ENCODE measurements at places on chromosomes 7 and 10.

DNA sequence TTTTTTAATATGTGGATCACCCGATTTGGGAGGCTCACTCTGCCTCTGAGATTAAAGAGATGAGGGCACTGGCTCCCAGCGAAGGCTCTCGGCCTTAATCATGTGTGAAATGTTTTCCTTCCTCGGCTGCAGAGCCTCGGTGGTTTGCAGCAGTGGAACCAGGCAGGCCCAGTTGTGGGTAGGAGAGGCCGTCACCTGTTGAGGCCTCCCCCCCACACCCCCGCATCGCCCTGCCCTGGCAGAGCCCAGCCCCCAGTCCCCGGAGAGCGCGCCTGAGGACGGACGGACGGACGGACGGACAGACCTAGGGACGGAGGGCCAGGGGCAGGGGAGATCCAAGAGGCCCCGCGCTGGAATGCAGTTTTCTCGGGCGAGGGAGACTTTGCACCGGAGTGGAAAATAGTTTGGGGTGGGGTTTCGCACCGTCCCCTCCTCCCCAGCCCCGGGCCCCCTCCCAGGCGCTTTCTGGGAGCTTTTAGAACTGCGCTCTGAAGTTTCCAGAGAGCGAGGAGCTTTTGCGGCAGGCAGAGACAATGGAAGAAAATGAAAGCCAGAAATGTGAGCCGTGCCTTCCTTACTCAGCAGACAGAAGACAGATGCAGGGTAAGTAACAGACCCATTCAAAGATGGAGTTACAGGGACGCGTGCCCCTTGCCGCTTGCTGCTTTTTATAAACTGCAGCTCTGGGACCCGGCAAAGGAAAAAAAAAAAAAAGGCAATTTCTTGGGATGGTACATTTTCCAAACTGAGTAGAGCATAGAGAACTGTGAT lies at the start of gene KIAA1217:
TSS of gene KIAA1217 (plus strand) at position 478 of the 771 bp plus-strand sequence. CDS start at position 534, 56 bp downstream.
- peak; percentile 22 for DNase-seq

GRCh38 chr7:42858570-42858969 lies 53.3 kb downstream of the C7orf25 start:
- no peak for DNase-seq

DNA sequence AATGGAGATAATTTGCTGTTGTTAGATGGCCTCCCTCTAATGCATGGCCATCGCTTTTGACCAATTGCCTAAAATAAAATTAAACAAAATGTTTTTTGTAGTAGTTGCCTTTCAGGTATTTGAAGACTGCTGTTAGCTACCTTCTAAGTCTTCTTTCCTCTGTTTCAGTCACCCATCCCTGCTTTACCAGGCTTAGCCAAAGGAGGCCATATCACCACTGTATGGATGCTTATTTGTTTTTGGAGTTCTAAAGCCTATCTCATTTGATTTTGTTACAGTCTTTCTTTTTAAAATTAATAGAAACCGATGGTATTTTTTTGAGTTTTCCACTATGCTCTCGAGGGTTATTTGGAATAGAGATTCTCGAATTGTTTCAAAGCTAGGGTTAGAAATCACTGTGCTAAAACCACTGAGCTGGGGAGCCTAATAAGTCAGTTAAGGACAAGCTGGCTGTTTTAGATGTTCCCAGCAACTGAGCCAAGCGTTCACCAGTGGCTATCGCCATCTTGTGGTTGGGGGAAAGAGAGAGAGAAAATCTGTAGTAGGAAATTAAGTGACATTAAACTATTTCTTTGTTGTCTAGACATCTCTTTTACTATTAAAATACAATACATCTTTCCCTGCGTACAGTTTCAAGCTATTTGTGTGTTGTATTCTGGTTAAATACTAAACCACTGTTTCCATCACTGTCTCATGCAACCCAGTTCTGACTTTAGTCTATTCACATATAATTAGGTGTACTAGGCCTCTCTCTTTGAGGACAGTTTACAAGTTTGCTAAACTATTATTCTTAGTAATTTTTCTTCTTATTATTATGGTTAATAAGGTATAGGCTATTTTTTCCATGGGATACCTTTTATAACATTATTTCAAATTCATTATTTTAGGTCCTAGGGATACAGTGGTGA lies 52.2 kb downstream of the GPR158 start:
- peak; percentile 17 for DNase-seq

DNA sequence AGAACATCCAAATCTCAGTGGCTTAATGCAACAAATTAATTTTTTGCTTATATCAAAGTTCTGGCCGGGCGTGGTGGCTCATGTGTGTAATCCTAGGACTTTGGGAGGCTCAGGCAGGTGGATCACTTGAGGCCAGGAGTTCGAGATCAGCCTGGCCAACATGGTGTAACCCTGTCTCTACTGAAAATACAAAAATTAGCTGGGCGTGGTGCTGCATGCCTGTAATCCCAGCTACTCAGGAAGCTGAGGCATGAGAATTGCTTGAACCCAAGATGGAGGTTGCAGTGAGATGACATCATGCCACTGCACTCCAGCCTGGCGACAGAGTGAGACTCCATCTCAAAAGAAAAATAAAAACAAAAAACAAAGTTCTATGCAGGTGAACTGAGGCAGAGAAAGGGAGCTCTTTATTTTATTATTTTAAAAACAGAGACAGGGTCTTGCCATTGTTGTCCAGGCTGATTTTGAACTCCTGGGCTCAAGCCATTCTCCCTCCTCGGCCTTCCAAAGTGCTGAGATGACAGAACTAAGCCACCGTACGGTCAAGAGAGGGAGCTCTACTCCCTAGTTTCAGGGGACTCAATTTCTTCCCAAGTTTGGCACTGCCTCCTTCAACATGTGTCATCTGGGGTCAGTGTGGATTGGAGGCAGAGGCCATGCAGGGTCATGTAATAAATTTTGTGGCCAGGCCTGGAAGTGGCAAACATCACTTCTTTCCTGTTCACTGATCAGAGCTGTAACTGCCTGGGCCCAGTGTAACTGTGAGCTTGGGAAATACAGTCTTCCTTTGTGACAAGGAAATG lies 2.4 kb downstream of the ADCK2 start:
- DNase-seq: no peak

DNA sequence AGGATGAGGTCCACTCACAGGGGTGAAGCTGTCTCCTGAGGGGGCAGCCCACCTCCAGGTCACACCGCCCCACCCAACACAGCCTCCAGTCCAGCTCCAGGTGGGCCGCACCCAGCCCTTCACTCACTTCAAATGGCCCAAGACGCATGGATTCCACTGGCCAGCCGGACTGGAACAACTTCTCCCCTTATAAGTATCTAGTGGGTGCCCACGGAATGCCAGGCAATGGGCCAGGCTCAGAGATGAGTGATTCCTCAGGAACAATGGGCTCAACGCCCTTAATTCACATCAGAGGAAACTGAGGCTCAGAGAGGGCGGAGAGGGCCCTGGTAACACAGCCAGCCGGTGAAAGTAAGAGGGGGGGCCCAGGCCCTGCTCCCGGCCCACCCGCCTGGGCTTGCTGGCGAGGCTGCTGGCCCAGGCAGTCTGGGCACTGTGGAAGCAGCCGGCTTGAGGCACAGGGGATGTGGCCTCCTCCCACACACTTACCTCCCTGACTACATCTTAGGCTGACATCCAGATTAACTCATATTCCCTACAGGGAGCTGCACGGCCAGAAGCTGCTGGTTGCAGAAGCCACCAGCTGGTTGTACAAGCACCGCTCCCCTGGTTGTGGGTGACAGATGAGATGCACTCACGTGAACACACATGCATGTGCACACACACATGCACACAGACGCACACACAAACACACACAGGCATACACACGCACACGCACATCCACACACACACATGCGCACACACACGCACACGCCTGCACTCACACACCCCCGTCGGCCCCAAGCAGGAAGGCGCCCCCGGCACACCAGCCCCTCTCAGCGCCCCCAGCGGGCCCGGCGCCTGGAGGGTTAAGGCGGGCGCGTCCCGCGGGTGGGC lies 1.0 kb upstream of the FAM20C start:
- no peak for DNase-seq

- no peak for DNase-seq
Observed at GRCh38 chr7:28871631-28872030, 86.5 kb downstream of the TRIL start.

DNA sequence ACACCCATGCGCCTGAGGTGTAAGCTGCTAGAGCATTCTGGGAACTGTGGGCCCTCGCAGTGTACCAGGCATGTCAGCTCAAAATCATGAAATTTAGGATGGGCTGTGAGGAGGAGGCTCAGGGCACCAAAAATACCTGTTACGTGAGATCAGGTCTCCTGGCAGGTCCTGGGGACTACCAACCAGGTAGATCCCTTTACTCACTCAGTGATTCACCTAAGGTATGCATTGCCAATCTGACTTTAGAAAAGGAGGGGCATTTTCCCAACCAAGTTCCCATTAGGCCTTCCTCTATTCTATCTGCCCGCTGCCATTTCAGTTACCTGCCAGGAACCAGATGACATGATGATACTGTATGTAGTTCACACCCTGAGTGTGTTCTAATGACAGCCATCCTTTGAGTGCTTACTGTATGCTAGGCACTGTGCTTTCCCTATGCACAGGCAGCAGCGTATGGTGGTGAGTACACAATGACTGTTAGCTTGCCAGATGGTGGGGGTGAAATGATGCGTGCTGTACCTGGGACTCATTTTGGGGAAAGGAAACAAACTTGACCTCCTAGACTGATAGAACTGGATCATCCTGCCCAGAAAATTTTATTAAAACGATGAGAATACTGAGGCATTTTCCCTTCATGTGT lies 62.0 kb downstream of the CFAP58 start:
- DNase-seq: no peak

GRCh38 chr7:48046458-48046857 lies 11.1 kb downstream of the C7orf57 start:
- DNase-seq: no peak

DNA sequence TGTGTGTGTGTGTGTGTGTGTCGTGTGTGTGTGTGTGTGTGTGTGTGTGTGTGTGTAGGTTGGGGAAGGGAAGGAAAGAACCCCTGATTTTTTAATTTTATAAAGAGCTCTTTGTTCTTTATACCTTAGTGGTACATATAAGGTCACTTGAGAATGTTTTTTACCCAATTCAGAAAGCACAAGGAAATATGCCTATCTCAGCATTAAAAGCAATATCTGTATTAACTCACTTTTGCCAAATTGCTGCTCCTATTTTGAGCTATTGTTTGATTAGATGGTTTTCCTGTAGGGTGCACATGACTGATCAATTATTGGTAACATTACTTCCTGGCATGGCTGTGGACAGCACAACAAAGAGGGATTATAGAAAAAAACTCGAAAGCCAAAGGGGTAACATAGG lies 60.5 kb downstream of the SEMA3D start:
- DNase-seq: no peak

DNA sequence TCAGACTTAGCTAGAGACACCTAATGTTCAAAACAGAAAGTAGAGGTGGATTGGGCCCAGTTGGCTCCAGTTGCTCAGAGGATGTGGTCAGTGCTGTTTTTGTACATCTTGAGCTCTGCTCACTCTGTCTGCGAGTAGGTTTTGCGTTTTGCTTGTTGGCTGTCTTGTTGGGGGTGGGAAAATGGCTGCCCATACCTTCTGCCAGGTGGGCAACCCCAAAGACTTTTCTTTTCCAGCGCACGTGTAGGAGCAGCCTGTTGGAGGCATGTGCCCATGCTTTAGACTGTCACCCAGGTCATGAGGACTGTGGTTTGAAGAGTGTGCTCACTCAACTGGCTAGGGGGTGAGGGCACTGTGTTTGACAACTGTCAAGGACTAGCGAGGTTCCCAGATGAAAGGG lies 73.9 kb downstream of the KAT6B start:
- peak; percentile 12 for DNase-seq

DNA sequence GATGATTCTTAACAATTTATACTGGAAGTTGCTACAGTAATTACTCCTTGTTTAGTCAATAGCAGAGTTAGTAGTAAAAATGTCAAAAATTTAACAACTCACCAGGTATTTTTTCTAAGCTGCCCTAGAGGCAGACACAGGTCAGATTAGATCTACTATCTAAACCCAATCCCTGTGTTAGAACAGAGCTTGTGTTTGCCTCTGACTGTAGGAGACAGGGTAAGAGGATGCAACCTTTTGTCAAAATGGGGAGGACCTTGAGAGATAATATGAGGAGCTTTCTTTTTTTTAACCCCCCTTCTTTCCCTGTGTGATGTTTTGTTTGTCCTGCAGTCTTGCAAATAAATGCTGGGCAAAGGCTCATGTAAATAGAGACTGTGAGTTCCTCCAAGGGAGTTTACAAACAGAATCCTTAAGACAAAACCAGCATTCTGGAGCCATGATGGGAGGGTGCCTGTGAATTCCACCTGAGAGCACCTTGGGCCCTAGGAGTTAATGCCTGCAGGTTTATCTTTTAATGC lies 353.1 kb downstream of the GATA3 start:
- no peak for DNase-seq

GRCh38 chr10:78416031-78417011 lies 382.7 kb downstream of the RPS24 start:
- DNase-seq: no peak

GRCh38 chr7:156768698-156769472 lies 124.1 kb downstream of the LMBR1 start:
- peak; percentile 56 for DNase-seq
